ENCODE measurements at places on chromosomes 16 and 17.

GRCh38 chr17:28078341-28079229 lies 36.1 kb downstream of the NLK start:
- DNase-seq: no peak

DNA sequence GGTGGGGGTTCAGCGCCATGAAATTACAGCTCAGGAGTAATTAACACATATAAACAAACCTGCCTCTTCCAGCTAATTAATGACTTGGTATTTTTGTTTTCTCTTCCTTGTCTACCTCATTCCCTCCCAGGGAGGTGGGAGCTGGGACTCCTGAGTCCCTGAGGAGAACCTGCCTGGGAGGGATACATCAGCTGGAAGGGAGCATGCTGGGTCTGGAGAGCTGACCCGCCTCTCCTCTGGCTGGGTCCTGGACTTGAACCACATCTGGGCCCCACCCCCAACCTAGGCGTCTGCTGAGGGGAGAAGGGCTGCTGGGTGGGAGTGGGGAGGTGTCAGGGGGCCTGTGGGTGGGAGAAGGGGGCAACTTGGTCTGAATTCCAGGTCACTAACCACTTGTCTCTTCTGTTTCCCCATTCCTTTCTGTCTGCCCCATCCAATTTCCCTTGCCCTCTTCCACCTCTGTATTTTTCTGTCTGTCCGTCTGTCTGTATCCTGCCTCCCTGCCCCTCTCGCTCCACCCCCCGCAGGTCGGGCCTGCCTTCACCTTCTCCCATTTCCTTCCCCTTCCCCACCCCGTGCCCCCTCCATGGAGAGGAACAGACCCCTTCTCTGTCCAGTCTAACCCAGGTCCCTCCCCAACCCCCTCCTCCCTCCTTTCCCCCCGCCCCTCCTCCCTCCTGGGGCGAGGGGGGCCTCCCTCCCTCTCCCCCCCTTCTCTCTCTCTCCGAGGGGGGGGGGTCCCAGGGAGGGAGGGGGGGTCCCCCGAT lies at the start of gene NLGN2:
Gene NLGN2 (plus strand): TSS at position 361 of the 767 bp plus-strand sequence. CDS start 411 bp downstream, outside the sequence.
- DNase-seq: no peak

GRCh38 chr17:79790805-79791734 lies 5.8 kb downstream of the CBX8 start:
- DNase-seq: no peak

DNA sequence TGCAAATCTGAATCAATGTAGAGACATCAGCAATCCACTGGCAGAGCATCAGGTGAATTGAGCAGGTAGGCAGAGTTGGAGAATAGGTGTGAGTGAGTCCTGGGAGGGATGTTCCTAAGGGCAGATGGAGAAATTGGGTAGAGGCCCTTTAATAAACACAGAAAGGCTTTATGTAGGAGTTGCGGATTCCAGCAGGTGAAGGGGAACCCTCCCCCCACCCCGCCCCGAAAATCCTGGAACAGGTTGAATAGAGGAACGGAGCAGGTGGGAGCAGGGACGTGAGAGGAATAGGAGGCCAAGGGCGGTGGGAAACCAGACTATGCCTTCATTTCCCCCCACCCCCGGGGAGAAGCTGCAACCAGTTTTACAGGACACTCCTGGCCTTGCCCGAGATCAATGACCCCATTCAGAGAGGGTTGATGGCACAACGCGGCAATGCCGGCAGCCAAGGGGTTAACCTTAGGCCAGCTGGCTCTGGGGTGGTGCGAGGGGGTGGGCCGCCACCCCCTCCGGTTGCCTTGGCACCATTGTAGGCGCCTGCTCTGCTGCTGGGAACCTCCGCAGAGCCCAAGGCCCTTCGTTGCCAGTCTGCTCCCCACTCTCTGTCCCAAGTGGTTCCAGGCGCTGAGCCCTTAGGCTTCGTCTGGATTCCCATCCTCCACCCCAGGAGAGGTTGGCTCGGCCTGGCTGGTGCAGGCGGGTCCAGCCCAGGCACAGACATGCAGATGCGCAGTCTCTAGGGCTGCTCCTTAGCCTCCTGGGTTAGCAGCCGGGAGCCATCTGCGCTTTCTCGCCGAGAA lies 814 bp upstream of the RUNDC3A start:
- no peak for DNase-seq

DNA sequence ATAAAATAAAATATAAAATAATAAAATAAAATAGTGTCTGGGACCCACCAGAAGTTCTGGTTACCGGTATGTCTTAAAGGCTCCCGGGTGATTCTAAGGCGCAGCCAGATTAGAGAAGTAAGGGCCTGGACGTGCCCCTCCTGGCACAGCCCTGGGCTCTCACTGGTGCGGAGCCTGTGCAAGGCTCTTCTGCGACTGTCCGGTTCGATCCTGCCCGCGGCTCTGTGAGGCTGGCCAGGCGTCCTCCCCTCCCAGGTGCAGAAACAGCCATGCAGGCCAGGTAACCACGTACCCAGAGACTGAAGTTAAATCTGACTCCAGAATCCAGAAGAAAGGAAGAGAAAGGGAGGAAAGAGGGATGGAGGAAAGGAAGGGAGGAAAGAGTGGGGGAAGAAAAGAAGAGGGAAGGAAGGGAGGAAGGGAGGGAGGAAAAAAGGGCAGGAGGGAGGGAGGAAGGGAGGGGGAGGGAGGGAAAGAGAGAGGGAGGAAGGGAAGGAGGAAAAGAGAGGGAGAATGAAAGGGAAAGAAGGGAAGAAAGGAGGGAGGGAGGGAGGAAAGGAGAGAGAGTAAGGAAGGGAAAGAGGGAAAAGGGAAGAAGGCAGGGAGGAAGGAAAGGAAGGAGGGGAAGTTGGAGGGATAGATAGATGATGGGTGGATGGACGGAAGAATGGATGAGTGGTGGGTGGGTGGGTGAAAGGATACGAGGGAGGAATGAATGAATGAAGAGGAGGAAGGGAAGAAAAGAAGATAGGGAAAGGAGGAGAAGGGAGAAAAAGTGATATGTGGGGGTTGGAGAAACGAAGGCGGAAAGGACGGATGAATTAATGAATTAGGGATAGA lies 42.3 kb downstream of the C16orf82 start:
- DNase-seq: no peak

DNA sequence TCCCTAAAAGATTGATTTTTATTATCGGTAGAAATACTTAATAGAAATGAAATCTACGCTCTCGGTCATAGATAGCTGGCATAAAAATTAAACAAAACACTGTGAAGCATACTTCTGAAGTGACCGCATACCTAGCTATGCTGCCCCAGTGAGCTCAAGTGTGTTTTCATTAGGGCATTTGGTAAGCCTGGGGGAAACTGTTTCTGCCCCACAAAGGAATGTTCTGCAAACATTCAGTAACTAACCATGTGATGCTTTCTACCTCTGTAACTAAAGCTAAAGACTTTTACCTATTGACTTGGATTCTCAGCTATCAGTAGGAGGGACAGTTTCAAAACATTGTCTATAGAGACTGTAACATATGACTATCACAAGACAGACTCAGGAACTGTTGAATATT lies 93.5 kb upstream of the HSBP1 start:
- DNase-seq: no peak

DNA sequence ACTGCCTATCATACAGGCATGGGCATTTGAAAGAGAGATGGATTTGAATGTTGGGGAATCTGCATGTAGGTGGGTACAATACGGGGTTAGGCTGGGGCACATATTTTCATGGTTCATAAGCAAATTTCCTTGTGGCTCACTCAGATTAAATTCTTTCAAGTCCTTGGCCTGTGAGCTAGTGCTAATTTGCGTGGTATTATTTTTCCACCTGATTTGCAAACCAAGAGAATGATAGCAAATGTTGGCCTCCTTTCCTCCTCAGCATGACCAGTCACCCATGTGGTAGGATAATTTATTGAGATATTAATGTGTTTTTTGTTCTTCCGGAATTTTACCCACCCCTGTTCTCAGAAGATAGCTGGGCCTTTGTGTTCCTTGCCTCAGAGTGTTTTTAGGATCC lies 22.9 kb downstream of the FAM20A start:
- DNase-seq: no peak

GRCh38 chr17:60173304-60173819 lies 23.6 kb downstream of the CA4 start:
- peak; percentile 73 for DNase-seq

GRCh38 chr16:66641387-66641786 lies 36.9 kb downstream of the CMTM3 start:
- no peak for DNase-seq

GRCh38 chr16:88298181-88298832 lies 84.5 kb upstream of the ZNF469 start:
- DNase-seq: peak; percentile 70

- DNase-seq: no peak
These were observed 7.2 kb downstream of the SLC43A2 start for GRCh38 chr17:1621273-1621954.

DNA sequence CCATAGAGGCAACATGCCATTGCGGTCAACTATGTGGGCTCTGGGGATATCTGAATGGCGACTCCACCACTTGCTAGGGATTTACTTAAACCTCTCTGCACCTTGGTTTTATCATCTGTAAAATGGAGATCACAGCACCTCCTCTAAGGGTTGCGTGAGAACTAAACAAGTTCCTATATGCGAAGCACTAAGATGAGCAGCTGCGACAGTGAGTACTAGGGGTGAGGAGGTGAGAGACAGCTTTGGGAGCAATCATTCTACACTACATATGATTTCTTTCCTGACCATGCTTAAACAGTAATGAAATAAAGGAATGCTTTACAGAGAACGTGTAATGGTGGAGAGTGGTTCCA lies 61.4 kb downstream of the CREBBP start:
- DNase-seq: no peak

- no peak for DNase-seq
These were observed 13.3 kb downstream of the GPT2 start for GRCh38 chr16:46897471-46897870.

- no peak for DNase-seq
These were observed 15.8 kb downstream of the TEKT1 start for GRCh38 chr17:6815775-6816174.

DNA sequence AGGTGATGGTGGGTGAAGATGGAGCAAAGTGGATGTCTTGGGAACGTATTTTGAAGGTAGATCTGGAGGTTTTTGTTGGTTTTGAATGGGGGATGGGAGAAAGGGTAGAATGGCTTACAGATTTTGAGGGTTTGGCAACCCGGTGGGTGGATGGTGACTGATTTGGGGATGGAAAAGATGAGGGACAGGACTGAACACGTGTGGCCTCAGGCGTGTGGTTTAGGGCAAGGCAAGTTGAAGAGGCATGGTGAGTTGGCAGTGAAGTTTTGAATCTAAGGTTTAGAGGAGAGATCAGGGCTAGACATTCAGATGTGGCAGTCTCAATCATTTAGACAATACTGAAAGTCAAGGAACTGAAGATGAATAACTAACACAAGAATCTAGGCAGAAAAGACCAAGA lies 5.0 kb upstream of the DCTPP1 start:
- DNase-seq: no peak

- DNase-seq: no peak
These were observed 17.6 kb downstream of the CPPED1 start for GRCh38 chr16:12786081-12786480.

GRCh38 chr17:7081341-7082062 lies 1.5 kb upstream of the CLEC10A start:
- DNase-seq: no peak

GRCh38 chr16:2827374-2827791 lies 2.7 kb upstream of the ZG16B start:
- no peak for DNase-seq

- DNase-seq: no peak
These were observed 25.1 kb upstream of the MMP2 start for GRCh38 chr16:55453909-55454308.

- DNase-seq: no peak
These were observed 25.5 kb downstream of the GPR142 start for GRCh38 chr17:74392848-74393247.

- DNase-seq: no peak
These were observed 1.5 kb downstream of the ATPAF2 start for GRCh38 chr17:18037486-18037885.

DNA sequence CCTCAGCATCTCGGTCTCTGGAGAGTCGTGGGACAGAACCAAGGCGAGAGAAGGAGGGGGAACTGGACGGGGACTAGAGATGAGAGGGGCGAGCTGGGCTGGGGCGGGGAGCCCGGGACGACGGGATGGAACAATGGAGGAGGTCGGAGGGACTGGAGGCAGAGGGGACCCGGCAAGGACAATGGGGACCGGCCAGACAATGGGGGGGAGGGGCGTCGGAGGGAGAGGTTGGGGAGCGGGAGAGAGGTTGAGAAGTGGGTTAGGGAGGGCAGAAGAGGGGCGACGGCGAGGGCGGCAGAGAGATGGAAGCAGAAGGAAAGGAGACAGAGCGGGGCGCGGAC lies 719 bp downstream of the NGFR start:
- no peak for DNase-seq

DNA sequence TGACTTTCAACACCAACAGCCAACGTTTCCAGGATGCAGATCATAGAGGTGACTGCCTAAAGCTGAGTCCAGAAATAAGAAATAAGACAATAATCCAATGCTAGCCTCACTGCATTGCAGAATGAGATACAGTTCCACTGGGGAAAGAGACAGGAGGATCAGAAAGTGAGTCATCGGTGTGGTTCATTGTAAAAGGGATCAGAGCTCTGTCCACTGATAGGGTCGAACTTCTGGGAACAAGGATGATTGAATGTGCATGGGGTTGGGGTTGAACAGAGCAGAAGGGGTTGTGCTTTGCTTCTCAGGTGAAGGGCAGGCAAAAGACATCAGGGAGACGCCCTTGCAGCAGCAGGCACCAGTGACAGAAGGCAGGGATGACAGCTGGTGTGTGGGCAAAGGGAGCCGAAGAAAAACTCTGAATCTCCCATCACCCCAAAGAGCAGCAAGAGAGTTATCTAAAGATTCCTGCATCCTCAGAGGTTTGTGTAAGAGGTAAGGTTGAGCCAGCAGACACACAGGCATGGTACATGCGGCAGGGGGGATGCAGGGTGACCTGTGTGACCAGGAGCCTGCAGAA lies 16.4 kb downstream of the CLEC10A start:
- peak; percentile 38 for DNase-seq

GRCh38 chr17:48048384-48049126 lies 396 bp downstream of the NFE2L1 start:
- peak; percentile 92 for DNase-seq
